ENCODE measurements at places on chromosomes 16 and 17. TPM values are rescaled to one million over a fixed set of nuclear protein-coding genes. Genes with fewer than 3 reads are reported as not detected.

Gene ST6GALNAC1
- not detected for total RNA-seq

Gene CACNA1H
- total RNA-seq: not detected

Gene DHRS7C
- total RNA-seq: not detected

Gene KNOP1
- total RNA-seq: 16.6 TPM

Gene C16orf87
- 12.0 TPM for total RNA-seq

Gene CDH15
- total RNA-seq: 201 TPM

Gene XAF1
- 6.7 TPM for total RNA-seq

Gene PRR35
- total RNA-seq: 0.06 TPM

All from LHCN-M2 (cell line).